ENCODE measurements at places on chromosomes 16 and 17.

DNA sequence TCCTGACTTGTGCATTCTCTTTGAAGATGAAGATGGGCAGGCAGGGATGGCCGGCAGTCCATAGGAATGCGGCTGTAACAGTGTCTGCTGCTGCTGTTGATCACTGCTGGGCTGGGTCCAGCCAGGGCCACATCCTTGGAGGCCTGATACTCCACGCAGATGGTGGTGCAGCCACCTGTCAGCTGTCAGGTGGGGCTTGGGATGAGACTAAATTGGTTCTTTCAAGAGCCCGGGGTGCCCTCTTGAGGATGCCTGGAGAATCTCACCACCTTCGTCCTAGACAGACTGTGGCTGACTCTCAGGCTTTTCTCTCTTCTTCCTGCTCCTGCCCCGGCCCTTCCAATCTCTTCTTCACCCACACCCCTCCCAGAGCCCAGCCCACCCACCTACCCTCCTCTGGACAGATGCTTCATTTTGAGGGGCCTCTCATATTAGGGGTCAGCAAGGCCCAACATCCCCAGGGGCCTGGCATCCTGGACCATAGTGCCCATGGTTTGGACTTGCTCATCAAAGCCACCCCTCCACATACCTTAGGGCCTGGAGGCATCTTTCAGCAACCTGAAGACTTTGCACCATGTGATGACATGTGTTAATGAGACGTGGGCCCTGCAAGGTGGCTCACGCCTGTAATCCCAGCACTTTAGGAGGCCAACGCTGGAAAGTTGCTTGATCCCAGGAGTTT is 19.1 kb downstream of the OSBPL7 start:
- DNase-seq: peak; percentile 68

GRCh38 chr17:50817838-50818237 is 17.5 kb upstream of the WFIKKN2 start:
- no peak for DNase-seq

GRCh38 chr16:8716592-8716991 is 42.2 kb downstream of the ABAT start:
- DNase-seq: no peak

DNA sequence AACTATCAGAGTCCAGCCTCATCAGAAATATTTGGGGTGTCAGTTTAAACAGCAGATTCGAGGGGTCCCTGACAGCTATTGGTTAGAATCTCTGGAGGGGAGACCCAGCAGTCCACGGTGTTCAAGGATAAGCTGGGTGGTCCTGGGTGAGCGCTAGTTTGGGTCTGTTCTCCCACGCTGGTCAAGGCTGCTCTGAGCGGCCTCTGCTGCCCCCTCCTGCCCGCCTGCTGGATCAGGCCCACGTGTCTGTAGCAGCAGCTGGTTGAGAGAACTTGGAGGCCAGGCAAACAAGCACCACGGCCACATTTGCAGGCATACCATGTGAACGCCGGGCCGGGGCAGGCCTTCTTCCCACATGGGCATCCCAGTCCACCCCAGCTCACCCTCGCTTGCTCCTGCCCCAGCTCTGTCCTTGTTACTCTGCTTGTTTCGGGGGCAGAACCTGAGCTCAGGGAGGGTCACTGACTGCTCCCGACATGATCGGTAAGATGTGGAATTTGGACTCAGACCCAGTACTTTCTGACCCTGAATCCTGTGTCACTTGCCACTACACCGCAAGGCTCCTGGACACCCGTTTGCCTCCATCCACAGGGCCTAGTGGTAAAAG is 7.4 kb downstream of the FOXF1 start:
- DNase-seq: no peak

GRCh38 chr16:48608452-48608851 is 1.5 kb downstream of the N4BP1 start:
- peak; percentile 34 for DNase-seq

GRCh38 chr17:76263896-76264295 is 1.3 kb upstream of the UBALD2 start:
- no peak for DNase-seq

- peak; percentile 39 for DNase-seq
Observed at GRCh38 chr17:41486809-41487530, 2.7 kb downstream of the KRT36 start.

DNA sequence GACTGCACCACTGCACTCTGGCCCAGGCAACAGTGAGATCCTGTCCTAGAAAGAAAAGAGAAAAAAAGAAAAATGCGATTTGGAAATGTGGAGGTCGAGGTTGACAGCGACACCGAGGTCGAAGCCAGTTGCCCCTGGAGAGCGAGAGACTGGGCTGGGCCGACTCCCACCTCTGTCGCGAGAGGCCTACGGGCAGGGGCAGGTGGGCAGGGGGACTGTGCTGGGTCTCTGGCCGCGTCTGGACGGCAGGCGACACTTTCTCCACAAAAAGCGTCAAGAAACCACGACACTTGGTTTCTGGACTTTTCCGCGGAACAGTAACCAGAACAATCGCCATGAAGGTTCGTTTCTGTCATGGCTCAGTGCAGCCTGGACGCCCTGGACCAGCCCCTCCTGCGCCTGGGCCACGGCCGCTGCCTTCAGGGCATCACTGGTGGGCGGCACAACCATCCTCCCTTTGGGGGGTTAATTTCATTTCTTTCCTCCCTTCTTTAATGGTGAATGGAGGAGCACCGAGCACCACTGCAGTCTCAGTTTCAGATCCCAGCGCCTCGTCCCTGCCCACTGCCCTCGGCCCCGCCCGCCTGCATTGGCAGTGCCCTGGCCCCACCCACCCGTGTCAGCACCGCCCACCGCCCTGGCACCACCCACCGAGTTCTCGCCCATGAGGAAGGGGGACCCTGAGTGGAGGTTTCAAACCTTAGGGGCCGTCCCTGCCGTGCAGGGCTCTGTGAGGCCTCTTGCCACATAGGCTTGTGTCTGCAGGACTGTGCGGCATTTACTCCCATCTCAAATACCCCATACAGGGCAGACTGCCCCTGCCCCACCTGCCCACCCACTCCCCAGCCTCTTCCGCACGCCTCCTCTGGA is 18.5 kb upstream of the CDH15 start:
- DNase-seq: no peak

GRCh38 chr17:81514739-81515529 is 2.3 kb upstream of the ACTG1 start:
- DNase-seq: peak; percentile 85

DNA sequence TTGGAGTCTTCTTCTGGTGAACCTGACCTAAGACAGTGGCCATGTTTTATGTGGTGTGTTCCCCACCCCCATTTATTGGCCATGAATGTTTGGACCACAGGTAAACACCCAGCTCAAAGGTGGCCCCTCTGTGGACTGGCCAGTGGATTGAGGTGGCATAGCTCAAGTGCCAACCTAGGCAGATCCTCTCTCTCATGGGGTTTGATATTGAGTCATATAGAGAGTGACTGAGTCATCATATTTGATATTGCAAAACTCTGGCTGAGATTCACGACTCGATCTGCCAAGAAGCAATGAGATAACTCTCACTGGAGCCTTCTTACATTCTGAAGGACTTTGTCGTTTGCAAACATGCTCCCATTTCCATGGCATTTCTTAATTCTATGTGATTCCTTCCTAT is 10.5 kb upstream of the TEKT3 start:
- DNase-seq: no peak

- no peak for DNase-seq
Observed at GRCh38 chr16:9534759-9535158, 443.3 kb downstream of the HAPSTR1 start.

DNA sequence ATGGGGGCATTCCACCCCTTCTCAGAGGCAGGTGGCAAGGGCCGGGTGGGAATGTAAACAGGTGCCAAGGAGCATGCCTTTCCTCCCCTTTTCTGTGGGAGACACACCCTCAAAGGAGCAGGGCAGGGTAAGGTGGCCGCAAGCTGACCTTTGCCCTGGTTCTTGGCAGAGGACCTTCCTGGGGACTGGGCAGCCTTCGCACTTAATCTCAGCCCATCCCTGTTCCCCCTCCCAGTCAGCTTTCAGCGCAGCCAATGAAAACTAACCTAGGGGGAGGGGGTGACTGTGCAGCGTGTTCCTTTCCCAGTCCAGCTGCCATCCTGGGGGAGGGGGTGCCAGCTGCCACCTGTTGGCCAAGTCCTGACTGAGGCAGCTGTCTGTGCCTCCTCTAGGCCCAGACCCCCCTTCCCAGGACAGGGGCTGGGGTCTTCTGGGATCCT is 2.8 kb downstream of the TRAF4 start:
- DNase-seq: no peak

GRCh38 chr17:55116440-55116914 is 147.9 kb downstream of the STXBP4 start:
- no peak for DNase-seq

GRCh38 chr17:55271958-55272710 is 7.4 kb downstream of the HLF start:
- no peak for DNase-seq

DNA sequence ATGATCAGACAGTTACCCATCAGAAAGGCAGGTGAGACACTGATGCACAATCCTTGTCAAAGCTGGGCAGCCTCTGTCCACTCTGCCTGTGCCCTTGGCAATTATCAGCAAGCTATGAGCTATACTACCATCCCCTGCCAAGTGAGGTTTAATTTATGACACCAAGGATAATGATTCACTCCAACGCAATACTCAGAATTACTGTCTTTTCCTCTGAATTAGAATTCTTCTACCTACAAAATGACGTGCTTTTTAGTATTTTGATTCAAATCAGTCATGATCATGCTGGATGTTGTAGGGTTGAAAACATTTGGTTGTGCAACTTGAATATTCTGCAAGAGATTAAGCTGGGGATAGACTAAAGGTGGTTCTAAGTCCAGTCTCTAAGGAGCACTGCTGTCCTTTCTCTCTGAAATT is 116.8 kb upstream of the SOX9 start:
- no peak for DNase-seq

GRCh38 chr17:74785981-74786360 is 9.8 kb upstream of the NAT9 start:
- no peak for DNase-seq

GRCh38 chr17:6713918-6714271 is 726 bp upstream of the SLC13A5 start:
- DNase-seq: no peak

GRCh38 chr16:58392215-58393137 is at the start of gene GINS3:
Gene GINS3 (plus strand): TSS chr16:58392471. CDS start chr16:58392602, 131 bp downstream.
- DNase-seq: peak; percentile 87

DNA sequence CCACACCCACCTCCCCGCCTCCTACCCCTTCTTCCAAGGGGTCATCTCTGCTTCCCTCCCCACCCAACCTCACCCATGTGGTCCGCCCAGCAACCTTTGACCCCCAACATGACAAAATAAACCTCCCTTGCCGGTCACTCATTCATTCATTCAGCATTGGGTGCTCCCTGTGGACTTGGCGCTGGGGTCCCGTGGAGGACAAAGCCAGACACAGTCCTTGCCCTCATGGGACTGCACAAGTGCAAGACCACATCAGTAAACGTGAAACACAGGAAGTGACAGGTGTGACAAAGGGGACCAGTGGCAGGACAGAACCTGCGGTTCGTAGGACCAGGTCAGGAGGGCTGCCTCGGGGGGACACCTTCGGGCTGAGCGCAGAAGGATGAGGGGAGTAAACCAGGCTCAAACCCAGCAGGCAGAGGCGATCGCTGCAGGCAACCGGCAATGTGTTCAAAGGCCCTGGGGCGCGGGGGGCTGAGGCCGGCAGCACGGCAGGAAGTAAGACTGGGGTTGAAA is 185.4 kb downstream of the SEC14L1 start:
- DNase-seq: peak; percentile 61

- DNase-seq: no peak
Observed at GRCh38 chr17:68775318-68775717, 174.2 kb upstream of the FAM20A start.

GRCh38 chr17:76135810-76136188 is 5.2 kb downstream of the FOXJ1 start:
- no peak for DNase-seq

- DNase-seq: peak; percentile 77
Observed at GRCh38 chr17:59853168-59853918, 39.4 kb downstream of the TUBD1 start.

DNA sequence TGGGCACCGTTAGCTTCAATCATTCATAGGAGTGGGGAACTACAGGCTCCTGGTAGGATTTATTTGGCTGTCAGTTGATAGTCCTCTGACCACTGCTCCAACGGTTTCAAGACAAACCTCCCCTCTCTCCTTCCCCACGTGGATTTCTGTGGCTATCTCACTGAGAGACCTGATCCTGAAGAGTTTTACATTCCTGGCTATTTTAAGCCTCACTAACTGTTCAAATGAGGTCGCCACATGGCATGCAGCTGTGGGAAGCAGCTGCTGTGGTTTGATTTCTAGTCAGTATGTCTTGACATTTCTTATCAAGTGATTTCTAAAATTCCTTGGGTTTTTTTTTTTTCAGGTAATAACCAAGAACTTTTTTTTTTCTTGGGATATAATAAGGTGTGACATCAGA is 38.3 kb downstream of the CDK5R1 start:
- no peak for DNase-seq

DNA sequence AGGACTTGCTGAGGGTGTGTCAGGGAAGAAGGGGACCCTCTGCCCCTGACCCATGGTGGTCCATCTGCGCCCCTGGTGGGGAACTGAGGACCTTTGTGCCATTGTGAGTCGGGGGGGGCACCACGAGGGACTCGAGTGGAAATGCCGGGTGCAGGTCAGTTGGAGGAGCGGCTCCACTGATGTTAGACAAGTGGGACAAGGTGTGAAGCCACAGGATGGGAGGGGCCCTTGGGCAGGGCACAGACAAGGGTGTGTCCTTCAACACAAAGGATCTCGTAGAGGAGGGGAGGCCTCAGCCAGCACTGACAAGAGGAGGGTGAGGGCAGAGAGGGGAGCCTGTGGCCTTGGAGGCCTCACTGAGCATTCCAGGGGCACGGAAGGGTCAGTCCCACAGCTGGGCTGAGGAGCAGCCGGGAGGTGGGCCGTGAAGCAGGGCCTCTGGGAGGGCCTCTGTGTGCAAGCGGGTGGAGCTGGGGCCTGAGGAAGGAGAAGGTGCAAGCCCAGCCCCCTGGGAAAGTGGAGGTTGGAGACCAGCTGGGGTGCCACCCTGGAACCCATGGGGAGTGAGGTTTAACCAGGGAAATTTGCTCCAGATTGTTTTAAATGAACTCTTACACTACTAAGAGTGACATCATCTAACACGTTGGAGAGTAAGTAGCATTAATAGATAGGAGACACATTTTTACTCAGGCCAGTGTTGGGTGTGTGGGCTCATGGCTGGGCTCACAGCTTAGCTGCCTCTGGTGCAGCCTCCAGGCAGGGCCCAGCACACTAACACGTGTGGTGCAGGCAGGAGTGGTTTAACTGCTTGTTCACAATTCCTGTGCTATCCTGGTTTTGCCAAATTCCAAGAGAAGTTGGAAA is 27.9 kb downstream of the NARF start:
- no peak for DNase-seq

DNA sequence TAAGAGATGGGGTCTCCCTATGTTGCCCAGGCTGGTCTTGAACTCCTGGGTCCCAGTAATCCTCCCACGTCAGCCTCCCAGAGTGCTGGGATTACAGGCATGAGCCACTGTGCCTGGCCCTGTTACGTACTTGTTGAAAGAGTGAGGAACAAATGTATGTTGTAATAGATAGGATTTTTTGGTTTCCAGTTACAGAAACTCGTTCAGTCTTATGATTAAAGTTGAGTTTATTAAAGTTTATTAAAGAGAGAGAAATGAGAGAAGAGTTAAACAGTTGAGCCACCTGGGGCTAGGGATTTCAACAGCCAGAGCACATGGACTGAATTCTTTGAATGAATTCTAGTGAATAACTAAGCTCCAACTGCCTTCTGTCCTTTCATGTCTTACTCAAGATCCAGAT is 3.7 kb downstream of the TADA2A start:
- DNase-seq: no peak

- DNase-seq: no peak
Observed at GRCh38 chr16:12754824-12755543, 48.7 kb downstream of the CPPED1 start.

GRCh38 chr16:51592535-51593300 is 441.6 kb upstream of the SALL1 start:
- no peak for DNase-seq
